Testis (tissue), 5 donors: ENCODE measurements at places on chromosomes 16 and 17. TPM values are rescaled to one million over a fixed set of nuclear protein-coding genes. Genes with fewer than 3 reads are reported as not detected.

GRCh38 chr17:1590029-1590746, 27.6 kb upstream of the PITPNA start:
- DNase-seq: peak; percentile 30

DNA sequence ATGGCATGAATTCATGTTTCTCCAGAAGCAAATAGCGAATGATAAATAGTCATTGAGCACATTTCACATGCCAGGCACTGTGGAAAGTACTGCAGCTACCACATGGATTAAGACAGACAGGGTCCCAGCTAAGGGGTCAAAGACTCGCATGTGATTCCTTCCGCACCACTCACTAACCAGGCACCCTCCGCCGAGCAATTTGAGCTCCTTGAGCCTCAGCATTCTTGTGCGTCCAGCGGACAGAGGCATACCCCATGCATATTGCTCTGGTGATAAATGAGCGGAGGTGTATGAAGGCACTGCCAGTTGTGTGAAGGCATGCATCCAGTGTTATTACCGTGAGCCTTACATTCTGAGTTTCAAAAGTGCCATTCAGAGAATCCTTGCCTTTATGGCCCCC, 358.7 kb downstream of the HS3ST4 start:
- DNase-seq: no peak

GRCh38 chr16:55557186-55557585, 9.3 kb upstream of the CAPNS2 start:
- DNase-seq: no peak

HOXB1 gene
- total RNA-seq: 1.1 TPM

SYT17 gene
- 3.1 TPM for total RNA-seq

OR1F1 gene
- total RNA-seq: not detected

CCL5 gene
- total RNA-seq: not detected
